ENCODE measurements at places on chromosomes 1 and 21. TPM values are rescaled to one million over a fixed set of nuclear protein-coding genes. Genes with fewer than 3 reads are reported as not detected.

Gene SLC25A34
- total RNA-seq = 0.75 TPM

Gene RHOU
- total RNA-seq = 0.14 TPM

Gene FBXO28
- 23.2 TPM for total RNA-seq

Gene FCRL4
- total RNA-seq = not detected

Gene CFHR4
- not detected for total RNA-seq

GRCh38 chr1:230274254-230274653 lies 151.9 kb downstream of the PGBD5 start:
- DNase-seq = no peak

DNA sequence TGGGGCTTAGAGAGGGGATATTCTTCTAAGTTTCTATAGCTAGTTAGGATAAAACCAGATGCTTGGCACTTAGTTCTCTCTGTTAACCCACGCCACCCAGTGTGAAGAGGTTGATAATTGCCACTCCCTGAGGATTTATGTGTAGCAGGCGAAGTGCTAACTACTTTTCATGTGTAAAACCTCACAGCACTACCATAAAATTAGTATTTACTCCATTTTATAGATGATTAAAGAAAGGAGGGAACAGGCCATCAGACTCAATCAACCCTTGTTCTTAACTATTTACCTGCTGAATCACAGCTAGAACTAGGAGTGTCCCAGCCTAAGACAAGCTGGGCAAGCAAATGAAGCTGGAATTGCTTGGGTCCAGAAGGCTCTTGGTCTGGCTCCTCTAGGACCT lies 8.9 kb downstream of the LIN28A start:
- no peak for DNase-seq

- no peak for DNase-seq
Measured at GRCh38 chr1:192158181-192158580, at the start of gene RGS18. RGS18 (plus strand) TSS chr1:192158462; CDS start chr1:192158638, 176 bp downstream.

DNA sequence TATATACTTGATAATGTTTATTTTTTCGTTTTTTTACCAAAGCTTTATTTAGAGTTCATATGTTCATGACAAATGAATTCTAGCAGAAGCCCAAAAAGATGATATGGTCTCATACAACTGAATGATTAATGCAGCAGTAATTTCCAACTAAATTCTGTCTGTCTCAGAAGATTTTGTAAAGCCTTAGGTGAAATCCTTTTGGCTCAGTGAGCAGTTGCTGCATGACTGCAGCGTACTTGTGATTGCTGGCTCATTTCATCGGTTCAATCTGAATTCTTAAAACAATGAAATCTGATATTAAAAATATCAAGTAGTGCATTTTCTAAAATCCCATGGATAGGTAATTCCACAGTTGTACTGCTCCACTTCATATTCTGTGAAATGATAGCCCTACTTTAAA lies 73.2 kb downstream of the AK5 start:
- DNase-seq = no peak

GRCh38 chr1:64129701-64130100 lies 73.7 kb upstream of the UBE2U start:
- DNase-seq = no peak

DNA sequence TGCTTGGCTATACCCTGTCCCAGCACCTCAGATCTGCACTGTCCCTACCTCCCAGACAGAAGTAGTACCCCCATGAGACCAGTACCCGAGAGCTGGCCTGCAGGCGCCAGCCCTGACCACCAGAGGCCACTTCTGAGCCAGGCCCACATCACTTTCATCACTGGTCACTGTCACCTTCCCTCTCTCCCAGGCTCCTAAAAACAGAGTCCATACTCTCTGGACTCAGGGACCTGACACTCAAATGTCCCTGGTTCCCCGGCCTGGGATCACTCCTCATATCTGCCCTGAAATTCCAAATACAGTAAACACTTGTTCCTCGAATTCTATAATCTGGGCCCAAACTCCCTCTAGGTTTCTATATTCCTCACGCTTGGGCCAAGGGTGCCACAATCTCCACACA lies 18.7 kb downstream of the TMEM53 start:
- no peak for DNase-seq

DNA sequence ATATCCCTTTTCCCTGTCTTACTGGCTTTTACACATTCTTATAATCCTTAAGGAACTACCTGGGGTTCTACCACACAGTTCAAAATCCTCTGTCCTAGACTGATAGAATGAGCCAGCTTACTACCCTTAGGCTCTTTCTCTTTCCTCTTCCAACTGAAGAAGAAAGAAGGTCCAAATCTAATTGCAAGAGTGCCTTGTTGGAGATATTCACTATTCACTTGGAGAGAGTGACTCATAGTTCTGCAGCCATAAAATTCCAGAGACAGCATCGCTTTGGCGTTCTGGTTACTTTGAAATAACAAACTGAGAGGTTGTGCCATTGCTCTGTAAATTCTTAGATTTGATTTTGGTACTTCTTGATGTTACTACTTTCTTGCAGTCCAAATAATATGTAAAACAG lies 4.2 kb downstream of the CADM3 start:
- no peak for DNase-seq

- DNase-seq = no peak
Measured at GRCh38 chr1:112743174-112744008, 28.3 kb upstream of the PPM1J start.

- no peak for DNase-seq
Measured at GRCh38 chr1:116754198-116754977, at the start of gene CD2. CD2 (plus strand) TSS chr1:116754430; CDS start chr1:116754493, 63 bp downstream.

GRCh38 chr1:116003823-116004222 lies 27.5 kb downstream of the SLC22A15 start:
- DNase-seq = no peak

DNA sequence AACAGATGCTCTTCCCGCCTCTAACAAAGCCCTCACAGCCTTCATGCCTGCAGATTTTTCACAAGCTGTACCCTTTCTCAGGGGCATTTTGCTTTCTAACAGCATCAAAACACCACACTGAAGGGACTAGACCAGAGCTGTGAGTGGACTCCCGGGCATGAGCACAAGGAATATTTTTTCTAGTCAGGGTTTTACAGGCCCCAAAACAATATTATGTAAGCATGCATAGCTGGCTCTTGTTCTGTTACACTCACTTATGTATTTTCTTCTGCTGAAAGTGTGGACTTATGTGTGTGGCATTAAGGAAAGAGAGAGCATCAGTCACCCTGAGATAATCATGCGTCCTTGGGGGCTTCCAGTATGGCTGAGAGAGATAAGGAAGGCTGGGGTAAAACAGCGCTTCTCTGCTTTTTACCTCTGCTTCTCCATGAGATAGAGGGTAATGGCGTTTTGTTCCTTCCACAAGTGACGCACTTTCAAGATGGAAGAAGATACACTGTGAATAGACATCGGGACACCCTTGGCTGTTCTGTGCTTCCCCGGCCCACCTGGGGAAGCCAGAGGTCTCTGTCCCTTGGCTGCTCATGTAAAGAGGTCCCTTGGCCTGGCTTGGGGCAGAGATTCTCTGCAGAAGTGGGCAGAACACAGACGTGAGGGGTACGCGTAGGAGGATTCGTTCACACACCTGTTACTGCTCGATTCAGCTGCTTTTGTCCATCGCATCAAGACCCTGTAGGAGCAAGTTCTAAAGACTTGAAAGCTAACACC lies 266.7 kb upstream of the RAB4A start:
- DNase-seq = no peak

DNA sequence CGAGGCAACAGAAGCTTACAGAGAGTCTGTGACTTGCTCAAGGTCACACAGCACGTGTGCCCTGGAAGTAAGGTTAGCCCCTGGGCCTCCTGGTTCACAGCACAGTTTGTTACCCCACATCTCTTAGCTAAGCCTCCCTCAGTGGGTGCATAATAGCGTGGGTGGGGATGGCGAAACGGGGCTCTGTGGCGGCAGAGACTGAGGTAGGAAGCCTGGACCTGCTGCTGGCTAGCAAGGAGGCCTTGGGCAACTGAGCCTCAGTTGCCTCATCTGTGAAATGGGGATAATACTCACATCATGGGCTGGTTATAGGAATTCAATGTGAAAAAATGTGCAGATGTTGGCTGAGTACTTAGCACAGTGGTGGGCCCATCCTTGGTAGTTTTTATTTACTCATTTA lies 596 bp downstream of the PADI4 start:
- no peak for DNase-seq

GRCh38 chr1:24961334-24961733 lies 31.3 kb upstream of the RUNX3 start:
- no peak for DNase-seq
